ENCODE measurements at places on chromosomes 7 and 10.
A peak's percentile ranks its signal among the peaks of the same experiment; 100 is the strongest.

- no peak for DNase-seq
Observed at GRCh38 chr10:71613261-71613777, 106.3 kb downstream of the C10orf105 start.

DNA sequence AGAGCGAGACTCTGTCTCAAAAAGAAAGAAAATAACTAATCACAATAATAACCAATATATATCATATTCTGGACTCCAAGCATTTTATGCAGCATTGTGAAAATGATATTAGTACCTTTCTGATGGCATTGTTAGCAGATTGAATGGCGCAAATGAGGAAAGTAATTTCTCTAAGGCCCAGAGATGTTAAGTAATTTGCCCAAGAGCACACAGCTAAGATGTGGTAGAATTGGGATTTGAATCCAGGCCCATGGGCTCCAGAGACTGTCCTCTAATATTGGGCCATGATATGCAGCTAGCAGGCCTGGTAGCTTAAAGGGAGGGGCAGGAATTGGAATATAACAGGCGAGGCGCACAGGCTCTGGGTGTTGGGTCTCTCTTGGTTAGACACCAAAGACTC, 44.1 kb downstream of the ZNF503 start:
- no peak for DNase-seq

DNA sequence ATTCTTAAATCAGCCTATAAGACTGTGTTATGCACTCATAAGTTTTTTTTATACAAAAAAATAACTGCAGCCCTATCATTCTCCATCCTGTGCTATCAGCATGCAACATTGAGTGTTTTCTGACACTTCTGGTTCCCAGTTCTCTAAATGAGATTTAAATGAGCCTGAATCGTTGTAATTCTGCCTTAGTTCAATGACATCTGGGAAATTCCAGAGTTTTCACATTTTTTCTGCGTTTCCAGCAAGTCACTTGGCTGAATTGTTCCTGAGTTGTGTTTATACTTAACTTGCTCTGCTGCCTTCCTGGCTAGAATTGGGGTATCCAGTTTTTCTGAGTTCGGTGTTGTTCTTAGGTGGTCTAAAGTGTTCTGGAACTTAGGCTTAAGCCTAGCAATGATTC, 636.1 kb upstream of the FZD8 start:
- no peak for DNase-seq

GRCh38 chr7:158804335-158804734, 25.0 kb downstream of the ESYT2 start:
- DNase-seq: no peak

GRCh38 chr10:46514899-46515298, 41.6 kb downstream of the GPRIN2 start:
- no peak for DNase-seq

DNA sequence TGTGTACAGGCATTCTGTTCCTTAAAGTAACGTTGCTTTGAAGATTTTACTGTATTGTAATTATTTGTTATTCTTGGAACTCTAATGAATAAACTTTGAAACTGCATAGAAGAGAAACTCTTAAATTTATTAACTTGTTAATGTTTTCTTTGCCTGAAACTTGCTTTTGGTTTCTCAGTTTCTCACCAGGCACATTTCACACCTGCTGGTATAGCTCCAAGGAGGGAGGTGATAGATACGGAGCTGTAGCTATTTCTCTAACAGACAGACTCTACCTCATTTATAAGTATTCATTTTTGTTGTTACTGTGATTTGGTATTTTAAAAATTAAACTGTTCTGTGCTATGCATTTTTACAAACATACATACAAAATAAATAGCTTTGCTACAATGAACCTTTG, 32.7 kb downstream of the R3HCC1L start:
- no peak for DNase-seq

GRCh38 chr10:103648251-103648635, 154.7 kb downstream of the NEURL1 start:
- no peak for DNase-seq

- DNase-seq: no peak
Observed at GRCh38 chr10:103667356-103667755, 173.9 kb downstream of the NEURL1 start.

- no peak for DNase-seq
Observed at GRCh38 chr10:110893559-110894179, 21.9 kb downstream of the PDCD4 start.

- DNase-seq: no peak
Observed at GRCh38 chr10:560314-560992, 129.0 kb downstream of the DIP2C start.

DNA sequence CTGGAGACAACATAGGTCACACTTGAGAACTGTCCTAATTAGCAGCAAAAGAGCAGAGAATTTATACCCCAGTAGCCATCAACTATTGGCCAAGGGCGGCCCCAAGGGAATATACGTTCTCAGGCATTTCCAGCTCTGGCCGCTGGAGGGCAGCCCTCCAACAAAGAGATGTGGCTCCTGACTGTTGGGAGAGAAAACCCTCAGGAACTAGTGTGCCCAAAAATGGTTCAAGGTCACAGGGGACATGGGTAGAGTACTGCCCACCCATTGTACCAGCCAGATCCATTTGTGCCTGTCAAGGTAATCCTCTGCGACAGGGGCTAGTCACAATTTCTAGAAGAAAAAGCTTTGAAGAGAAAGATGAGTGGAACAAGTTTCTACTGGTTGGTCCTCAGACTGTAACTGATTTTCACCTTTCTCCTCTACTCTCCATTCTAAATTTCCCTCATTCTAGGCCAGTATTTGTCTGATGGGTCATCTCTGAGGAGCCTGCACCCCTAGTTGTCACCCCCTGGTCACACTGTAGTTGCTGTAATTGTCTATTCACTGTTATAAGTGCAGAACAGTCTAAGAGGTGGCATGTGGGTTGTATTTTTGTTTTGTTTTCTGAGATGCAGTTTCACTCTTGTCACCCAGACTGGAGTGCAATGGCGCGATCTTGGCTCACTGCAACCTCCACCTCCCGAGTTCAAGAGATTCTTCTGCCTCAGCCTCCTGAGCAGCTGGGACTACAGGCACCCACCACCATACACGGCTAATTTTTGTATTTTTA, 14.7 kb upstream of the C7orf33 start:
- DNase-seq: peak; percentile 68

DNA sequence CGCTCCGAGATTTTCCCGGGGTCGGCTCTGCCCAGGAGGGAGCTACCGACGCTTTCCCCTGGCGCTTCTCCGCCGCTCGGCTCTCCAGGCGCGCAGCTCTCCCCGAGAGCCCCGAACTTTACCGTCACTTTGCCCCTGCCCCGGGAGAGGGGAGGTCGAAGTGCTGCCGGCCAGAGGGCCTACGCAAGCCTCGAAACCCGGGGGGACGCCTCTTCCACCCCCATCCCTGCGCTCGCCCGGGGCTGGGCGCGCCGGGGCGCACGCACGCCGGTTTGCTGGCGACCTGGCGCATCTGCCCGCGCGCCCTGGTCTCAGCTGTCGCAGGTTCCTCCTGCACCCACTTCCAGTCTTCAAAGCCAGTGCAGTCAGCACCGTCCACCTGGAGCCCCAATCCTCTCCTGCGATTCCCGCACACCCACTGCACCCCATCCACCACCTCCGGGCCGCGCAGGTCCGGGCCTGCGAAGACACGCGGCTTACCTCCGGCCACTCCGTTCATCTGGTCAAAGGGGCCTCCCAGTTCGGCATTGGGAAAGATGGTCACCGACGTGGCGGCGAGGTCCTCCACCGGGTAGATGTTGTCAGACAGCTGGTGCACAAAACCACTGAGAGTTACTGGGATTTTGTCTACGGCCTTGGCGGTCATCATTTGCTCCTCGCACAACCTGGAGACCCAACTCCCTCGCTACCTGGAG, 638 bp downstream of the EGR2 start:
- peak; percentile 32 for DNase-seq

DNA sequence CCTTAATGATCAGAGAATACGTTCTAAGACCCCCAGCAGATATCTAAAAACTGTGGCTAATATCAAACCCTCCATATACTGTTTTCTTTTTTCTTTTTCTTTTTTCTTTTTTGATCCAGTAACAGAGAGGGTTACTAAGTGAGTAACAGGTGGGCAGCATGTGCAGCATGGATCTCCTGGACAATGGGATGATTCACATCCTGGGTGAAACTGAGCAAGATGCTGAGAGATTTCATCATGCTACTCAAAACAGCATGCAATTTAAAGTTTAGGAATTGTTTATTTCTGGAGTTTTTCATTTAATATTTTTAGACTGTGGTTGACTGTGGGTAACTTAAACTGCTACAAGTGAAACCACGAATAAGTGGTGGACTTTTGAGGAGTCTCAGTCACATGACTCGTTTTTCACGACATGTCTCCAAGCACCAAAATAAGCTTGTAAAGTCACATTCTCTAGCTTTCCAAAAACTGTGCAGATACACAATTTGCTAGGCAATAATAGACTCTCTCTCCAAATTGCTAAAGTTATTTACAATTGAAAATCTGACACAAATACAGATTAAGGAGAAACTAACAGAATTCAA, 716.2 kb downstream of the NXPH1 start:
- no peak for DNase-seq

- no peak for DNase-seq
Observed at GRCh38 chr10:14397066-14397465, 66.3 kb upstream of the FRMD4A start.

DNA sequence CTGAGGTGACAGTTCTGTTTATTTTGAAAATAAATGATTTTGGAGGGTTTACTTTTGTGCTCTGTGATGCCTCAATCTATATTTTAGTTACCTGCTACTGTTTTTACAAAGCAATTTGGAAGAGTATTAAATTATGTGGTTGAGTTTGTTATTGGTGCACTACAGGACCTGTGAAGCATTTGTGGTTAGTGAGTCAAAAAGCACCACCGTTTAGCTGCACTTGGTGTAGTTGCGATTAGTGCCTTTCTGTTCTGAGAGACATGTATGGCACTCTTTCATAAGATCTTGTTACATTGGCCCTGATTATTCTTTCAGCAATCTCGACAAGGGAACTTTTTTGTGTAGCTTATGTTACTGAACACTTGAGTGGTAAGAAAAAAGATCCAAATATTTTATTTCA, 132.2 kb downstream of the BBS9 start:
- DNase-seq: no peak

- no peak for DNase-seq
Observed at GRCh38 chr7:32250003-32250402, 179.8 kb upstream of the PDE1C start.

GRCh38 chr10:13165177-13165576, 3.8 kb downstream of the MCM10 start:
- no peak for DNase-seq

GRCh38 chr10:124708922-124709520, 35.2 kb downstream of the FAM53B start:
- DNase-seq: no peak

- no peak for DNase-seq
Observed at GRCh38 chr7:133513608-133514007, 260.7 kb downstream of the EXOC4 start.

- no peak for DNase-seq
Observed at GRCh38 chr10:15144788-15145187, 23.7 kb downstream of the NMT2 start.

DNA sequence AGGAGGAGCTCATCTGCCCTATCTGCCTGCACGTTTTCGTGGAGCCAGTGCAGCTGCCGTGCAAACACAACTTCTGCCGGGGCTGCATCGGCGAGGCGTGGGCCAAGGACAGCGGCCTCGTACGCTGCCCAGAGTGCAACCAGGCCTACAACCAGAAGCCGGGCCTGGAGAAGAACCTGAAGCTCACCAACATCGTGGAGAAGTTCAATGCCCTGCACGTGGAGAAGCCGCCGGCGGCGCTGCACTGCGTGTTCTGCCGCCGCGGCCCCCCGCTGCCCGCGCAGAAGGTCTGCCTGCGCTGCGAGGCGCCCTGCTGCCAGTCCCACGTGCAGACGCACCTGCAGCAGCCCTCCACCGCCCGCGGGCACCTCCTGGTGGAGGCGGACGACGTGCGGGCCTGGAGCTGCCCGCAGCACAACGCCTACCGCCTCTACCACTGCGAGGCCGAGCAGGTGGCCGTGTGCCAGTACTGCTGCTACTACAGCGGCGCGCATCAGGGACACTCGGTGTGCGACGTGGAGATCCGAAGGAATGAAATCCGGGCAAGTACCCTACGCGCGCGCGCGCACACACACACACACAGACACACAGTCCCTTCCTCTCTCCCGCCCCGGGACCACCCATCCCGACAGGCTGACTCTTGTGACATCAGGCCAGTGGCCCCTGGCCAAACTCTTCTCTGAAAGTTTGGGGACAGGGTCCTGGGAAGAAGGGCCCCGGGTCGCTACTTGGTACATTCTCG, 538 bp downstream of the TRIM8 start:
- DNase-seq: peak; percentile 81

DNA sequence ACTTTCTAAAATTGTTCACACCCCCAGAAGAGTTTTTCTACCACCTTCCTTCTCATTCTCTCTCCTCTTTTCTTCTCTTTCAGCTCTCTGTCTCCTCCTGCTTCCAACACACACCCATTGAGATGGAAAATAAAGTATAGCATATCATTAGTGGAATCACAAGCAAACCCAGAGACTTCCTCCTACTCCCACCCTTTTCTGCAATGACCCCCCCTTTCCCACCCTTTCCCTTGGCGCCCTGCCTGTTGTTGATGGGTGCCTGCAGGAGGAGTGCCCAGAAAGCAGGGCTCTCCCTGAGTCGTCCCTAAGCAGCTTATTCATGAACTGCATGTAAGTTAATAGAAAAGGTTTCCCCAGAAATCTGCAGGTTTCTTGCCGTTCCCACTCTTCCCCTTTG, 300.0 kb downstream of the PLXNA4 start:
- DNase-seq: no peak

GRCh38 chr7:116176226-116176625, 34.1 kb upstream of the TES start:
- DNase-seq: no peak

GRCh38 chr7:80440883-80441282, 71.0 kb downstream of the GNAT3 start:
- no peak for DNase-seq

- no peak for DNase-seq
Observed at GRCh38 chr10:117492504-117492903, 50.0 kb upstream of the EMX2 start.

DNA sequence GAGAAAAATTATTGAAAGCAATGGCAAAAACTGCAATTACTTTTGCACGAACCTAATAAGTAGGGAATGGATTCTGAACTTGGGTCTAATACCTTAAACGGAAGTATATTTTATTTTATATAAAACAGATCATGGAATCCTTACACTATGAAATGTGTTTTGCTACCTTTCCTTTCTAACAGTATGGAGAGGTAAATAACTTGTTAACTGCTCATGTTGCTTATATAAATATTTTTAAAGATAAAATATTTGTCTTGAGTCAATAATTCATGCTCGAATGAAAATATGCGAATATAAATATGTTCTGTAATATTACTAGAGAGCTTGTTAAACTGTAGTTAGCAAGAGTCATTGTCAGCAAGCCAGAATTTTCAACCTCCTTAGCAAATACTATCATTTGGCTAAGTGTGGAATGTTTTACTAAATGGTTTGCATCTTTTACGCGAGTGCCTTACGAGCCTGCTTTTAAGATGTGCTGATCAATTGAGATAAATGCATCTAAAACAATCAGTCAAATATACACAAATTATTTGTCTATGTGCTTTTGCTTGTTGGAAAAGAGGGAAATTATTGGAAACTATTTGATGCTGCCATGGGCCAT, 5.9 kb downstream of the GNAT3 start:
- no peak for DNase-seq

GRCh38 chr7:68266004-68266579, 1269.5 kb downstream of the TYW1 start:
- no peak for DNase-seq
